ENCODE measurements at places on chromosomes 6 and 20.

DNA sequence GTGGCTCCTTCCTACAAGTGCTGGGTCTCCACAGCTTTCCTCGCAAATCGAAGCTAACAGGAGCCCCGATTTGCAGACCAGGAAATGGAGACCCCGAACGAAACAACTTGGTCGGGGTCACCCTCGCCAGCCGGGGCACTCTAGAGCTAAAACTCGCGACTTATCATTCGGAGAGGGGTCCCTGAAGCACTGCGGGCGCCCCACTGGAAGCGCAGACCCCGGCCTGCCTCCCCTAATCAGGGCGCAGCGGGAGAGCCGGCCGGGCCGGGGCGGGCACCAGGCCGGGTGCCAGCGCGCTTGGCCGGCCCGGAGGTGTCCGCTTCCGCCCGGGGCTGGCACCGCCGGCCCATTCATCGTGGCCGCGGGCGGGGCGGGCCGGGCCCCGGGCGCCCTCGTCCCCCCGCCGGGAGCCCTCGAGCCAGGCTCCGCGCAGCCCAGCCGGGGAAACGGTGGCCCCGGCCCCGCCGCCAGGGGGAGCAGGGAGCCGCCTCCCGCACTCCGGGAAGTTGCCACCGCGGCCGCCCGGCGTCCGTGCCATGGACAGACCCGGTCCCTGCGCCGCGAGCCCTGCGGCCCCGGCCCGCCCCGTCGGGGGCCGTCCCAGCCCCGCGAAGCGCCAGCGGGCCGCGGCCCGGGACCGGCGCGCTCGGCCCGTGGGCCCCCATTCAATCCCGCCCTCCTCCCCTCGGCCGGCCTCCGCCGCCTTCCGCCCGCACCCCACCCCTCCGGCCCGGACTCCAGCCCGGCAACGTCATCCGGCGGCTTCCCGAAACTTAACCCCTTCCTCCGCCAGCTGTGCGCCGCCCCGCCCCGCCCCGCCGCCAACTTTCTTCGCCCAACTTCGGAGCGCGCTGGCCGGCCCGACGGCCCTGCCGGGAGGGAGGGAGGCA, 961 bp downstream of the RRBP1 start:
- peak; percentile 85 for DNase-seq

- DNase-seq, result no peak
Measured at GRCh38 chr20:15162079-15162647, 824.8 kb upstream of the FLRT3 start.

- no peak for DNase-seq
Measured at GRCh38 chr6:37704066-37704465, 6.4 kb upstream of the MDGA1 start.

DNA sequence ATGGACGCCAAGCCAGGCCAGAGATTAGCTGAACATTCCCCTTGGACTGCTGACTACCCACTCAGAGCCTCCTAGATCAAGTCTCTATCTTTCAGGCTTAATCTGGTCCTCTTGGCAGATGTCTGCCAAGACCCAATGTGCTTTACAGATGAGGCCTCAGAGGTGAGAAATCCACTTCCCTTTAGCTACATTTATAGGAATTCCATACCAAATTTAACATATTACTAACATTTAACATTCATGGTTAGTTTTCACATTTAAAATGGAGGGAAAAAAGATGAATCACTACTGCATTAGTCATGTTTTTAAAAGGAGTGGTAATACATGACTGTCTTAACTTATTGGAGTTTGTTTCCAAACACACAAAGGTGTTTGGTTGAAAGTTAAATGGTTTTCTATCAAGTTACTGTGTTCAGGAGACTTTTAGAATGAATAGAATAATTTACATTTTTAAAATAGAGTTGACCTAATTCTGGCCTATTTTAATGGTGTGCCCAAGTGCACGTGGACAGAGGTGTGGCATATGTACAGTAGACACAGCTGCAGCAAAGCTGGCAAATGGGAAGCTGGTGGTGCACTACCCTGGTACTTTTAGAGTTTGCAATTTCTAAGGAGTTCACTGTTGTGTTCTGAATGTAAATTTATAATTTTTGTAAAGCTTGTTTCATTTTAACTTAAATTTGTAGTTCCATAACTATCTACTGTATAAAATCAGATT, 41.9 kb upstream of the CALHM6 start:
- no peak for DNase-seq

DNA sequence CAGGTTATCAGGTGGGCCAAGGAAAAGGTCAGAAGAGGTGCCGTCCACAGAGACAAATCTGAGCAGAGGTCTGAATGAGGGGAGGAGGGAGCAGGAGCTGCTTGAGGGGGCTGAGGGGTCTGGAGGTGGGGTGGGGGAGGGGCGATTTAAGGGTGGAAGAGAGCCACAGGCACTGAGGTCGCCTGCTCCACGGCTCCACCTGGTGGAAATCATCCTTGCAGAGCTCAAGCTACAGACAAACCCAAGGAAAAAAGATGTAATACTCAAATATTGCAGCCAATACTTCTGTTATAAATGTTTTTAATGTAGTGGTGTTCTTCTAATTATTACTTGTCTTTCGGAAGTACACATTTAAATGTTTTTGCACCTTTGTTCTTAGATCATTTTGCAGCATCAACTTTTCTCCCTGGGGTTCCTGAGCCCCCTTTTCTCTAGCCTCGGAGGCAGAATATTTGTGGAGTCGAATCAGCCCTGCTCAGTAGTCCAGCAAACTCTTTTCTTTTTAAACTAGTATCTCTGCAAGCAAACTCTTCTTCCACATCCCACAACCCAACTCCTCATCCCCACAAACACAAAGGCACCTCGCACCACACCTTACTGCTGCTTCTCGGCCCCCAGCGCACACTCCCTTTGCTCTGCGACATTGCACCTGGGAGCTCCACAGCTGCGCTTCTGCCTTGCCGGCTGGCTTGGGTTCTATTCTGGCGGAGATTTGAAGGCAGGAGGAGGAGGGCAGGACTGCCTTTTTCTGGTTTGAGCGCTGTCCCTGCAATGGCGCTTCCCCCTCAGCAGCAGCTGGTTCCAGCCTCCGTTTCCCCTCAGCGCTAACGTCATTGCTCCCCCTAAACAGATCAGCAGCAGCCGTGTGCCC, 51.0 kb upstream of the TFAP2A start:
- peak; percentile 16 for DNase-seq

DNA sequence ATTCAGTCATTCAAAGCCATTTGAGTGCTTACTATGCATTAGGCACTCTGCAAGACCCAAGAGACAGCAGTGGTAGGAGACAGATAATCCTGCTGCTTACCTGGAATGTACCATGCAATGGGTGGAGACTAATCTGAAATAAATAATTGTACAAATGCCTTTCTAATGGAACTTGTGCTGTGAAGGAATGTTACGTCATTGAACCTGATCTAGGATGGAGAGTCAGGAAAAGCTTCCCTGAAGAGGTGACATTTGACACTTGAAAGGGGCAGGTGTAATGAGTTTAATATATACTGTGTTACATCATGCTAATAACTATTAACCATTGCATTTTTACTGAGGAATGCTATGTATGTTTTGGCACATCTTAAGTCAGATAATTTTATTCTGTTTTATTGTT, 491.0 kb upstream of the FLRT3 start:
- no peak for DNase-seq

- DNase-seq, result no peak
Measured at GRCh38 chr6:7087066-7087465, 20.7 kb upstream of the RREB1 start.

DNA sequence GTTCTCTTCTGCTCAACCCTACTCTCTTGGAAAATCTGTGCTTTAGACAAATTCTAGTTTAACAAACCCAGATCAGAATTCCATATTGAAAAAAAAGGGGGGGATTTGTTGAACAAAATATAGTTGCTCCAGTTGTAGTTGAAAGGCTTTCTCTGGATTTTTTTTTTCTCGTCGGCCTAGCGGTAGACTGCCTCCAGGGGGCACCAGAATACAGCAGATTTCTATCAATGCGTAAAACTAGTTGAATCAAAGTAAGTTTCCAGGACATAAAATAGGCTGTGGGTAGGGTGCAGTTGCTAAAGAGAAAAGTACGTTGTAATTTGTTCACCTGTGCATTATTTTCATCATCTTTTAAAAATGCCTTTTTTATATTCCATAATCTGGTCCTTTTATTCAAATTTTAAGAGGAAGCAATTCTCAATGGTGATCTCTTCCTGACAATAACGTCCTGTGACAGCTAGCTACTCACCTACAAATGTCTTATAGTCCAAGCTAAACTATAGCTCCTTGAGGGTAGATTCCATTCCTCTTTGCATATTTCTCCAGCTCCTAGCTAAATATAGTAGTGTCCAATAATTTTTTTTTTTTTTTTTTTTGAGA, 105.4 kb downstream of the PERP start:
- DNase-seq, result peak; percentile 65

DNA sequence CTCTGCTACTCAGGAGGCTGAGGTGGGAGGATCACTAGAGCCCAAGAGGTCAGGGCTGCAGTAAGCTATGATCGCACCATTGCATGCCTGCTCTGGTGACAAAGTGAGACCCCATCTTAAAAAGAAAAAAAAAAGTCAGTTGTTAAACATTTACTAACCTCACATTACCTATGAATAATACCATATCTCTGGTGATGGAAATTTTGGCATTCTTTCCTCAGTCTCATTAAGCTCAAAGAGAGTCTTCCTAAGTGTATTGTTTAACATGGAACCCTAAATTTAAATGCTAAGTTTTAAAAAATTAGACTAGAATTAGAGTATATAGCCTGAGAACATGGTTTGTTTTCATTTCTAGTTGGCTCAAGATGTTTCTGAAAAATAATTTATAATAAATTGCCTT, 11.3 kb upstream of the BFSP1 start:
- no peak for DNase-seq

GRCh38 chr20:36366623-36367369, 60.7 kb downstream of the DLGAP4 start:
- DNase-seq, result no peak

DNA sequence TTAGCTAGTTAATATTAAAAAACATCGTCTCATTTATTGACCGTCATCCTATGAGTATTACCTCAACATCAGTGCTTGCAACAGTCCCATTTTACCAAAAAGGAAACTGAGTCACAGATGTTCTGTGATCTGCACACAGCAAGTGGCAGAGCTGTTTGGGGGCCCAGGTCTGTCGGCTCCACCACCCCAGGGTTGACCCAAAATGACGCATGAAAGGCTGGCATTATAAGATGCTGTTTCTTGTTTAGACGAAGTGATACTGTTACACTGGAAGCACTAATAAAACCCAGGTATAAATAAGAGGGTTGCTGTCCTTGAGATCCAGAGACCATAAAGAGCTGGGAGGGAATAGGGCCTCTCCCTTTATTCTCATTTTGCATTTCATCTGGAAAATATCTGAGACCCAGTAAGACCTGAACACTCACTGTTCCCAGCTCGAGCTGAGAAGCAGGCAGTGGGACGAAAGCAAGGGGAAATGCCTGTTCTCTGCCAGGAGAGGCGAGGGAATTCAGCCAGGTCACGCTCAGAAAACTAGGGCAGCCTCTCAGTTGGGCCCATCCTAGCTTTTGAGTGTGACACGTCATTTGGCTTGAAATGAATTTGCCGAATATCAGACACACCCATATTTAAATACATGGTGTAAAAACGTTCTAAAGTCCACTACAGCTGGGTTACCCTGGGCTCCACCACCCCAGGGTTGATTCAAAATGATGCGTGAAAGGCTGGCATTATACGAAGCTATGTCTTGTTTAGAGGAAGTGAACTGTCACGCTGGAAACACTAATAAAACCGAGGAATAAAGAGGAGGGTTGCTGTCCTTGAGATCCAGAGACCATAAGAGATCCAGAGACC, 1.4 kb upstream of the MICAL1 start:
- DNase-seq, result peak; percentile 31

GRCh38 chr20:49695830-49696229, 17.8 kb downstream of the B4GALT5 start:
- DNase-seq, result no peak

- no peak for DNase-seq
Measured at GRCh38 chr6:137810554-137811120, 56.4 kb upstream of the TNFAIP3 start.

Data from body of pancreas (tissue), 4 donors.